ENCODE measurements at places on chromosomes 13 and 19.

DNA sequence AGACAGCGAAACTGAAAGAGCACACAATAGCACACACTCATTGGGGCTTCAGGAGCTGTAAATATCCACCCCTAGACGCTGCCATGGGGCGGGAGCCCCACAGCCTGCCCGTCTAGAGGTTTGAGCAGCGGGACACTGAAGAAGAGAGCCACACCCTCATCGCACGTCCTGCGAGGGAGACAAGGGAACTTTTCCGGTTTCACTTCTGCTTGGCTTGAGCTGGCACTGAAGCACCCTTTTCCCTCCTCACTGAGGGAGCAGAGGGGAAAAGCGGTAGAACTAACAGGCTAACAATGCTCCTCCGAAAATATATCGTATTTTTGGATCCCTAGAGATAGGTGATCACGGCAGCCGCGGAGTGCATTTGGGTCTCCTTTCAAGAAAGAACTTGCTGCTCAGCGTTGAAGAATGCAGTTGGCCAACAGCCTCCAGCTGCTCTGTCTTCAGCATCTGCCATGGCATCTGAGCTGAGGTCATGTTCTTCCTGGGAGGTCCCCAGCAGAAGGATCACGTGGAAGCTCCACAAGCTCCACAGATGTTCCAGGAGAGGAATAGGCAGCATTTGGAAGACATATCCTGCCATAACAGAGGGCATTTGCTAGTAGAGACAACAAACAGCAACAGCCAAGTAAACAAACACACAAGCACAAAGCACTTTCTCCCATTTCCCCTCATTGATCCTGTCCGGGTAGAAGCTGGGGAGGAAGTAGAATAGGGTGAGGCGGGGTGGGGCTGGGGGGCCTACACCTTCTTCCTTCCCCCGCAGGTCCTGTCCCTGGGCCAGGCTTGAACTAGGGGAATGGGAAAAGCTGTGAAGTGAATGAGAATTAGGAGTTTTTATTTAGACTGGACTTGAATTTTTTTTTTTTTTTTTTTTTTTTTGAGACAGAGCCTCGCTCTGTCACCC lies 44.8 kb upstream of the ALOX5AP start:
- DNase-seq: peak; percentile 95

GRCh38 chr13:43270130-43270830 lies 246.9 kb downstream of the DNAJC15 start:
- no peak for DNase-seq

DNA sequence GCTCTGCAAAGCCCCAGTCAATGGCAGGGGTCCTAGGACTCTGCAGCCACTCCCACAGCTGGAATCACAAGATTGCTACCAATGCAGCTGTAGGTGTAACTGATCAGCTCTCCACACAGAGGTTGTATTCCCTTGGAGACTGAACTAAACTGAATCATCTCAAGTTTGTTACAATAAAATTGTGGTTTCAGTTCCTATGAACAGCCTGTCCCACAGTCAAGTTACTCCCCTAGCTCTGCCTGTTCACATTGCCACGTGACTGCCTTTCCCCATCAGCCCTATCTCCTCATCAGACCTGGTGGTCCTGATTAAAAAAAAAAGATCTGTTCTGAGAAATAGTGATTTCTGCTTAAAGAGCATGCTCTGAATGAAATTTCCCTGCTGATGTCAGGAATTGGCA lies 287.9 kb upstream of the NBEA start:
- no peak for DNase-seq

DNA sequence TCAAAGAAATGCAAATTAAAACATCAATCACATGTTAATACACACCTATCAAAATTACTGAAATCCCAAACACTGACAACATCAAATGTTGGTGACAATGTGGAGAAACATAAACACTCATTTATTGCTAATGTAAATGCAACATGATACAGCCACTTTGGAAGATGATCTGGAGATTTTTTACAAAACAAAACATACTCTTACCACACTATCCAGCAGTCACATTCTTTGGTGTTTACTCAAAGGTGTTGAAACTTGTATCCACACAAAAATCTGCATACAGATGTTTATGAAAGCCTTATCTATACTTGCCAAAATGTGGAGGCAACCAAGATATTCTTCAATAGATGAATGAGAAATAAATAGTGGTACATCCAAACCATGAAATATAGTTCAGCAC lies 1219.5 kb upstream of the PCDH20 start:
- DNase-seq: no peak

- no peak for DNase-seq
These were observed 28.7 kb downstream of the TMEM255B start for GRCh38 chr13:113787694-113788093.

- no peak for DNase-seq
These were observed 48.0 kb downstream of the COMP start for GRCh38 chr19:18742838-18743783.
